ENCODE measurements at places on chromosomes 6 and 20. TPM values are rescaled to one million over a fixed set of nuclear protein-coding genes. Genes with fewer than 3 reads are reported as not detected.
A peak's percentile ranks its signal among the peaks of the same experiment; 100 is the strongest.

DNA sequence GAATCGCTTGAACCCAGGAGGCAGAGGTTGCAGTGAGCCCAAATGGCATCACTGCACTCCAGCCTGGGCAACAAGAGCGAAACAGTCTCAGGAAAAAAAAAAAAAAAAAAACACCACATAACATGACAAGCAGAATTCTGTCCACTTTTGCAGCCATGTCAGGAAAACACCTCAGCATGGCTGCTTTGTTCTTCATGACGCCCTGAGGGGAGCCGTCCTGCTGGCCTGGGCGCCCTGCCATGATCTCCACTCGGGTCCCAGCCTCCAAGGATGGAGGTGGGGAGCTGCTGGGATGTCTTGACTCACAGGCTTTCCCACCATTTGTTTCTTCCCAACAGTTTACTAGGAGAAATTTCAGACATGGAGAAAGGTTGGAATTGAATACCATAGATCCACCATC is 42.2 kb downstream of the SNX9 start:
- H3K4me1 ChIP-seq: peaks cover 22% of the 10 kb centered on the region
- no peaks in the 10 kb centered on the region for H3K36me3 ChIP-seq
- DNase-seq: no peak
- H3K27ac ChIP-seq: no peak overlapping the region
- no peaks in the 10 kb centered on the region for H3K27me3 ChIP-seq

GRCh38 chr6:15405129-15406068 is 159.5 kb downstream of the JARID2 start:
- no peak for DNase-seq
- H3K27ac ChIP-seq: no peak overlapping the region
- no peaks in the 10 kb centered on the region for H3K27me3 ChIP-seq
- peaks cover 10% of the 10 kb centered on the region for H3K4me1 ChIP-seq

GRCh38 chr20:10511509-10512251 is 76.6 kb downstream of the SLX4IP start:
- H3K4me1 ChIP-seq: peaks cover 24% of the 10 kb centered on the region
- peak; percentile 92 for DNase-seq
- H3K27ac ChIP-seq: peak overlapping the region; percentile 81
- no peaks in the 10 kb centered on the region for H3K27me3 ChIP-seq
- no peaks in the 10 kb centered on the region for H3K36me3 ChIP-seq
- no peak overlapping the region for H3K4me3 ChIP-seq

The HLA-DPA1 gene
- 154 TPM for total RNA-seq

The TOP1 gene
- 24.9 TPM for total RNA-seq

- no peak overlapping the region for H3K27ac ChIP-seq
- H3K27me3 ChIP-seq: no peaks in the 10 kb centered on the region
- peaks cover 7% of the 10 kb centered on the region for H3K4me1 ChIP-seq
- no peak overlapping the region for H3K4me3 ChIP-seq
- no peak for DNase-seq
- H3K36me3 ChIP-seq: peaks cover 13% of the 10 kb centered on the region
Measured at GRCh38 chr20:24985802-24986201, 6.7 kb downstream of the APMAP start.

DNA sequence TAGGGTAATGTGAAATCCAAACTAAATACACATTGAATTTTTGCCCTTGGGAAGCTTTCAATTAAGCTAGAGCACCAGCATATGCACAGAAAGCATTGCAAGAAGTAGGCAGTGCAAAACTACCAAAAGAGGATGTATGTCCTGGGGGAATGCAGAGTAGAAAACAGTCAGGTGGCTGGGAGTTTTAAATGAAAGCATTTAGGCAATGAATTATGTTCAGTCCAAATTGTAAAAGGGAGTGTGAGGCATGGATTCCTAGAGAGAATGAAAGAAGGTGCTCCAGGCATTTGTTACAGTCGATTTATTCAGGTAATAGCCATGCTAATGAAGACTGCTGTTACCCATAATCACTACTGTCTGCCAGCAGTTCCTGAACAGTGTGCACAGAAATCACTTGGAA is 604.1 kb upstream of the POU3F2 start:
- no peak overlapping the region for H3K4me3 ChIP-seq
- no peak overlapping the region for H3K27ac ChIP-seq
- H3K4me1 ChIP-seq: no peaks in the 10 kb centered on the region
- H3K27me3 ChIP-seq: no peaks in the 10 kb centered on the region
- no peak for DNase-seq

GRCh38 chr20:1831096-1831495 is 64.1 kb upstream of the SIRPA start:
- H3K27me3 ChIP-seq: no peaks in the 10 kb centered on the region
- peaks cover 38% of the 10 kb centered on the region for H3K4me1 ChIP-seq
- H3K27ac ChIP-seq: no peak overlapping the region
- H3K4me3 ChIP-seq: no peak overlapping the region
- H3K36me3 ChIP-seq: no peaks in the 10 kb centered on the region
- no peak for DNase-seq

The SYTL3 gene
- 3.0 TPM for total RNA-seq

GRCh38 chr6:160110586-160111123 is 11.0 kb upstream of the SLC22A1 start:
- H3K36me3 ChIP-seq: no peaks in the 10 kb centered on the region
- H3K27ac ChIP-seq: no peak overlapping the region
- H3K4me3 ChIP-seq: no peak overlapping the region

The PKIB gene
- total RNA-seq: 2.8 TPM

The ARHGAP40 gene
- not detected for total RNA-seq

GRCh38 chr6:10268611-10269310 is 146.1 kb downstream of the TFAP2A start:
- peaks cover 6% of the 10 kb centered on the region for H3K27me3 ChIP-seq
- H3K36me3 ChIP-seq: no peaks in the 10 kb centered on the region
- H3K27ac ChIP-seq: no peak overlapping the region

Measured in adrenal gland (tissue), 19 donors.